ENCODE measurements at places on chromosomes 5 and 9. TPM values are rescaled to one million over a fixed set of nuclear protein-coding genes. Genes with fewer than 3 reads are reported as not detected.

- DNase-seq: no peak
These were observed 74.6 kb downstream of the LRRC70 start for GRCh38 chr5:62653001-62653863.

DNA sequence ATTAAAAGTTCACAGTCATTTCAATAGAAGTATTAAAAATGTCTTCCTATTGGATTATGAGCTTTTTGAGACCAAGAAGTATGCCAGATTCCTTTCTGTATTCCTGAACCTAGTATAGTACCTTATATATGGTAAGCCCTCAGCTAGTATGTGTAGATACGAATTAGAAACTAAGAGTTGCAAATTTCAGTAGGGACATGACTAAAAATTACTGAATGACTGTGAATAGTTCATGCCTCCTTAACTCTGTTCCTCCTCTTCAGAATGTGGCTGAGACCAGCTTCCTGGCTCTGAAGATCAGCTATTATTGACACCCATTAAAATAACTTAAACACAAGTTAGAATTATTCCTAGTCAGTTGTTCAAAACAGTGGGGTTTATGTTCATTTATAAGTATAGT, 19.7 kb downstream of the KDM3B start:
- DNase-seq: no peak

Gene RNF208
- not detected for polyA plus RNA-seq

DNA sequence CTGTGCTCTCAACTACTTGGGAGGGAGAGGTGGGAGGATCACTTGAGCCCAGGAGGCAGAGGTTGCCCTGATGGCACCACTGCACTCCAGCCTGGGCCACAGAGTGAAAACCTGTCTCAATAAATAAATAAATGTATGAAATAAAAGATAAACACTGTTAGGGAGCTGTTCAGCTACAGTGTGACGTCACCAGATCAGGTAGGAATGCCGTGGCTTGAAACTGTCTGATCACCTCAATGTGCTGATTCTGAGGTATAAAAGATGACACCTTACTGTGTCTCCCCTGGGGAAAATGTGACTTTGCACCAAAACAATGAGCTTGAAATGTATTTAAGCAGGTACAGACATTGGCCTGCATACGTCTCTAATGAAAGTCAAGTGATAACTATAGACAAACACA, 133.3 kb downstream of the ADAMTS16 start:
- DNase-seq: no peak

Gene SPINK4
- polyA plus RNA-seq: not detected

Gene C5orf63
- polyA plus RNA-seq: 3.4 TPM

DNA sequence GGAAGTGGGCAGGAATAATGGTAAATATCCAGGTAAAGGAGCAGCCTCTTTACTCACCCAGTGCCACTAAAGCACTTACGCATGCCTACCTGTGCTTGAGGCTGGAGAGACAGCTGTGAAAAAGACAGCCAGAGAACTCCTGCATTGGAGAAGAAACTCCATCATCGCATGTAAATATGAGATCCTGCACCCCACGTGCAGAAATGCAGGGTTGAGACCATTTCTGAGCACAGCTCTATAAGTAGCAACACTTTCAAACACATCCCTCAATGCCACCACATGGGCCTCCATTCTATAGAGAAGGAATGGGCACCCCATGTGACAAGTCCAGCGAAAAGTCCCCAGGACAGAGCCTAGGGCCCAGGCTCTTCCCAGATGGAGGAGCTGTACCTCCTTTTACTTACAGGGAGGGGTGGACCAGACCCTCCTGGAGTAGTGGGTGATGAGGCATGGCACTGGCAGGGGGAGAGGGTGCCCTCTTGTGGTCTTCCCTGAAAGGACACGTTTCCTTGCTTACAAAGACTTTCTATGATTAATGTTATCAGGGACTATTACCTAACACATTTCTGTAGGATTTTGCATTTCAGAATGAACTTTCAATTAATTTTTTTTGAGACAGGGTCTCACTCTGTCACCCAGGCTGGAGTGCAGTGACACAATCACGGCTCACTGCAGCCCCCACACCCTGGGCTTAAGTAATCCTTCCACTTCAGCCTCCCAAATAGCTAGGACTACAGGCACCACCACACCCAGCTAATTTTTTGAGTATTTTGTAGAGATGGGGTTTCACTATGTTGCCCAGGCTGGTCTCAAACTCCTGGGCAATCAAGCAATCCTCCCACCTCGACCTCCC, 55.3 kb upstream of the IL17B start:
- peak; percentile 40 for DNase-seq

- no peak for DNase-seq
These were observed 150.9 kb upstream of the SPEF2 start for GRCh38 chr5:35466746-35467145.

DNA sequence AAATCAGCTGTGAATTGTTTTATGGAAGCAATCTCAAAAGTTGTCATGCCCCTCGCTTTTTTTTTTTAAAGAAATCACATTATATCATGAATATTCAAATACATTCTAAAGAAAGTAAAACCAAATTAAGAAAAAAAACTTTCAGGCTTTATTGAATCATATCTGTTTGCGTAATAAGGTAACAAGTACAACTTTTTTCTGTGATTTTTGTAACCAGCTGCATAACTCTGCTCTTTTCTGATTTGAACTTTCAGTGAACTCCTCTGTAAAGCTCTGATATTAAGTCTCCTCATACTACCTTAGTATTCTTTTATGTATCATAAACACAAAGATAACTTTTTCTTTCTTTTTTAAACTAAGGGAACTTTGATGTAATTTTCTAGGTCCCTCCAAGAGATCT, 65.3 kb downstream of the CWC27 start:
- no peak for DNase-seq

- no peak for DNase-seq
These were observed 378.1 kb upstream of the FAM174A start for GRCh38 chr5:100157066-100157465.

Gene TAF1L
- polyA plus RNA-seq: not detected

GRCh38 chr5:173319646-173320045, 8.6 kb downstream of the STC2 start:
- DNase-seq: no peak

Gene GRM6
- polyA plus RNA-seq: not detected

DNA sequence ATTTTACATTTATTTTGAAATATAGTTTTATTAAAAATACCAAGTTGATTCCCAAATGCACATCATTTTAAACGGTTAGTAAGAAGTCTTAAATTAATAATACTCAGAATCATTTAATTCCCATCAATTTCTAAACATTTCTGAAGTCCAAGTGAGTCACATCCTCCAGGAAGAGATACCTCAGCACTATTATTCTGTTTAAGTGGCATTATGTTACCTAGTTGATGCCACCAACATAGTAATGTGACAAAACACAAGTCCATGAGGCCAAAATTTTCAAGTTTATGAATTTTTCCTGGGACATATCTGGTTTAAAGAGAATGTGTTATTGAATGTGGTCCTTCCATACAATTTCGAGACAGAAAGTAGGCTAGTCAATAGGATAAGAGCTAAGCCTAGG, 1348.3 kb upstream of the CDH9 start:
- no peak for DNase-seq

DNA sequence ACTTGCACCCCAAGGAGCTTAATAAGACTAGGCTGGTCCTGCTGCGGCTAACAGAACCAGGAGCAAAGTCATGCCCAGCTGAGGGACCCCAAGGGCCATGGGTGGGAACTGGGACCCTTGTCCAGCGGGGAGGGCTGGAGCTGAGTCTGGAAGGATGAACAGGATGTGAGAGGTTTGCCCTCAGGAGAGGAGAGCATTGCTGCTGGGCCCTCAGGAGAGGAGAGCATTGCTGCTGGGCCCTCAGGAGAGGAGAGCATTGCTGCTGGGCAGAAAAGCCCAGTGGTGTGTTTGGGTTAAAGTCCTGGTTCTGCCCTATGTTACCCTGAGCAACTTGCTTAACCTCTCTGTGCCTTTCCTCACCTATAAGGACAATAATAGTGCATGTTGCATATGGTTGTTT, 125.8 kb downstream of the MACROH2A1 start:
- DNase-seq: no peak

DNA sequence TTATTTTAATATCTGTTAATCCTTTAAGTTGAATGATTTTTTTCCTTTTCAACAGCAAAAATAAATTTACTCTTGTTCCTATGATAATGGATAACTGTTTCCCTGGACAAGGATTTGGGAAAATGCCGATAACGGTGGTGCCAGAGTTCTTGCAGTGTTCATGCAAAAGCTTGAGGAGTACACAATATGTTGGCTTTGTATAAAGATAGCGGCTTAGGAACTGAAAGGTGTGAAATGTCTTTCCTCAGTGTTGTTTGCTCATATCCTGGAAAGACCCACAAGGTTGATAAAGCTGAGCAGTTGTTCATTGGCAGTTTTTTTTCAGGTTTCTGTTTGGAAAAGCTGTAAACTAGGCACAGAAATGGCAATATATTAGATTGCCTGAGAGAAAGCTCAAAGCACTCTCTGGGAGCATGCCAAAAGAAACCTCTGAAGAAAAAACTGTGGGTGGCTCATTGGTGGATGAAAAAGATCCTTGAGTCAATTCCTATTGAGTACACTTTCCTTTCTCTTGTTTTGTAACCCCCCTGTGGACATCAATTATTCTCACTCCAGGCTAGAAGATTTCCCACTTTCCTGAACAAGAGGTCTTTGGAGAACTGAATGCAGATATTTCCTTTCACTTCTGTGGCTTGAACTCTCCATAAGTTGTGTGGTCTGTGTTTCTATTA, 117.2 kb upstream of the RGMB start:
- no peak for DNase-seq

- DNase-seq: no peak
These were observed 372.1 kb downstream of the ARRDC3 start for GRCh38 chr5:91011029-91011428.

DNA sequence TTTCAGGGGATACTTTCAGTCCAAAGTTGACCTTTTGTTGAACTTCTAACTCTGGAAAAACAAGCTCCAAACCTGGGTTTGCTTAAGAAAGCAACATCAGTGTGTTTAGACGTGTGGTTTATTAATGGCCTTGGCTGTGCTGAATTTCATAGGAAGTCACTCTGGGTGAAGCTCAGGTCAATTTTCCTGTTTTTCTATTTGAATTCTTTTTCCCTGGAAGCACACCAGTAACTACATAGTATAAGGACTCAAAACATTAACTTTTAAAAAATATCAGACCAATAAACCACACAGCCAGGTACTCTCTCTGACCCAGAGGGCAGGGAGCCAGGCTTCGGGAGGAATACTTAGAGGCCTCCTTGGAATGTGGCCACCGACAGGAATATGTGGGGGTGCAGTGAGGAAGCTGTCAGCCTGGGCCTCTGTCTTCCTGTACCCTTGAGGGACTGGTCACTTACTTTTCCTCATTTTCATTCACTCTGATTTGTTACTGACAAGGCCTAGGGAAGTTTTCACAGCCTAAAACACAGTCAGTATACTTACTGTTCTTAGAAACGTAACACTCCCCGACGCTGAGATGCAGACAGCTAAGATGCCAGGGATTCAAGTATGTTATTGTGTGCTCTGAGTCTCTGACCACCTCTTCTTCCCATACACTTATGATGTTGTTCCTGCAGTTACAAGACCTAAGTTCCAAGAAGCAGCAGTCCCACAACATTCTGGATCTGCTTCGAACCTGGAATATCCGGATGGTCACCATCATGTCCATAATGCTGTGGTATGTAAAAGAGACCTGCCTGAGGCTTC, 18.9 kb downstream of the SLC22A5 start:
- no peak for DNase-seq

GRCh38 chr9:98549401-98549800, 159.3 kb downstream of the GABBR2 start:
- no peak for DNase-seq

Gene F2RL1
- 8.0 TPM for polyA plus RNA-seq

DNA sequence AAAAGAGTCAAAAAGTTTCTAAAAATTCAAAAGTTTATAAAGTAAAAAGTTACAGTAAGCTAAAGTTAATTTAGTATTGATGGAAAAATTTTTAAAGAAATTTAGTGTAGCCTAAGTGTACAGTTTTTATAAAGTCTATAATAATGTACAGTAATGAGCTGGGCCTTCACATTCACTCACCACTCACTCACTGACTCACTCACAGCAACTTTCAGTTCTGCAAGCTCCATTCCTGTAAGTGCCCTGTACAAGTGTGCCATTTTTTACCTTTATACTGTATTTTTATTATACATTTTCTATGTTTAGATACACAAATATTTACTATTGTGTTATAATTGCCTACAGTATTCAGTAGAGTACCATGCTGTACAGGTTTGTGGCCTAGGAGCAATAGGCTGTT, 239.5 kb upstream of the MAP3K1 start:
- DNase-seq: no peak

DNA sequence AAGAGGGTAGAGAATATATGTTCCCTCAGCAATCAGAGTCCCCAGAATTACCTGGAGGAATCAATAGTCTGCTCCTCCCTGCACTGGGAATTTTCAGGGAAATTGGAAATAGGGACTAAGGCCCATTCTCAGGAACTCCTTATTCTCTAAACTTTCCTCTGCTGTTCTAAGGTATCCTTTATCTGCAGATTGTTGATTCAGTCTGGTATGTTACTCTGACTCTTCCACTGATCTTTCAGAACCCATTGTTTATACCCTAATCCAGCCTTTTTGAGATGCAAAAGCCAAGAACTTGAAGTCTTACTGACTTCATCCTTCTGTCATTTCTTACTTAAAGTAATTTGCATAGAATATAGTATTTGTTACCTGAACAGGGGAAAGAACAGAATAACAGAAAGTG, 143.5 kb upstream of the PPP1R2B start:
- DNase-seq: no peak

- no peak for DNase-seq
These were observed 46.5 kb downstream of the USP20 start for GRCh38 chr9:129881547-129882324.

- DNase-seq: no peak
These were observed 75.7 kb downstream of the TEK start for GRCh38 chr9:27184556-27185351.

- DNase-seq: no peak
These were observed 53.3 kb upstream of the PSD2 start for GRCh38 chr5:139742173-139742903.

Gene KIF27
- polyA plus RNA-seq: 1.5 TPM

- DNase-seq: no peak
These were observed 280.4 kb downstream of the FER start for GRCh38 chr5:109027983-109028607.

DNA sequence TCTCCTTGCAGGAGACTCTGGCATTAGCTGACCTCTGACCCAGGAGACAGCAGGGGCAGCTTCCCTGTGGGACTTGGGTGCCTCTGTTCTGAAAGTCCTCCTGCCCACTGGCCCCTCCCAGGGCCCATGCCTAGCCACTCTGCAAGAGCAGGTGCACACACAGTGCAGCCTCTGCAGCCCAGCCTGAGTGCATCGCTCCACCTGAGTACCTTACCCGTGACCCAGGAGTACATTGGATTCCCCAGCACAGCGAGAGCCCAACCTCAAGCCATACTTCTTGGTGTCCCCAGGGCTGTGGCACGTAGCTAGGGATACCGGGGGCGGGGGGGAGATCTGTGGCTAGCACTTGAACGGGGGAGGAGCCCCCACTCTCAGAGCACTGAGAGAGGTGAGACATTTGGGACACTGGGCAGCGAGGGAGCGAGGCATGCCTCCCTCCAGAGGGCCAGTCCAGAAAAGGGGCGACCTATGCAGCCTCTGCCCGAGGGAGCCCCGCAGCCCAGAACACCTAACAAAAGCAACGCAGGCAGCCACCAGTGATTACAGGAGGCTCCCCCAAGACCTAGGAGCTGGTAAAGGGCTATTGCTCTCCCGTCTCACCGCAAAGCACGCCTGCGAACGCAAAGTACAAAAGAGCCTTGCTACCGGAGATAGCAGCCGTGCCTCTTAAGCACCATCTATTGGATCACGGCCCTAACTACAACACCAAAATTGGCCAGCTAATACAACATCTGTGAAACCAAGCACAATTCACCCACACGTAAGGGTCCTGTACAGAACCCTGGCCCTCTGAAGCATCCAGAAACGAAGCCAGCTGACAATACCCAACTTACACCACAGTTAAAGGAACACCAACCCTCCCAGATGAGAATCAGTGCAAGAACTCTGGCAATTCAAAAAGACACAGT, 826 bp upstream of the PRDM9 start:
- no peak for DNase-seq
